ENCODE measurements at places on chromosomes 5 and 9.

DNA sequence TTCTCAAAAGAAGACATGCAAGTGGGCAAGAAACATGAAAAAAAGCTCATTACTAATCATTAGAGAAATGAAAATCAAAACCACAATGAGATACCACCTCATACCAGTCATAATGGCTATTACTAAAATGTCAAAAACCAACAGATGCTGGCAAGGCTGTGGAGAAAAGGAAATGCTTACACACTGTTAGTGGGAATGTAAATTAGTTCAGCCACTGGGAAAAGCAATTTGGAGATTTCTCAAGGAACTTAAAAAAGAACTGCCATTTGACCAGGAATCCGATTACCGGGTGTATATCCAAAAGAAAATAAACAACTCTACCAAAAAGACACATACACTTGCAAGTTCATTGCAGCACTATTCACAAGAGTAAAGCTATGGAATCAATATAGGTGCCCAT is 595.4 kb upstream of the RIOK2 start:
- DNase-seq: no peak

DNA sequence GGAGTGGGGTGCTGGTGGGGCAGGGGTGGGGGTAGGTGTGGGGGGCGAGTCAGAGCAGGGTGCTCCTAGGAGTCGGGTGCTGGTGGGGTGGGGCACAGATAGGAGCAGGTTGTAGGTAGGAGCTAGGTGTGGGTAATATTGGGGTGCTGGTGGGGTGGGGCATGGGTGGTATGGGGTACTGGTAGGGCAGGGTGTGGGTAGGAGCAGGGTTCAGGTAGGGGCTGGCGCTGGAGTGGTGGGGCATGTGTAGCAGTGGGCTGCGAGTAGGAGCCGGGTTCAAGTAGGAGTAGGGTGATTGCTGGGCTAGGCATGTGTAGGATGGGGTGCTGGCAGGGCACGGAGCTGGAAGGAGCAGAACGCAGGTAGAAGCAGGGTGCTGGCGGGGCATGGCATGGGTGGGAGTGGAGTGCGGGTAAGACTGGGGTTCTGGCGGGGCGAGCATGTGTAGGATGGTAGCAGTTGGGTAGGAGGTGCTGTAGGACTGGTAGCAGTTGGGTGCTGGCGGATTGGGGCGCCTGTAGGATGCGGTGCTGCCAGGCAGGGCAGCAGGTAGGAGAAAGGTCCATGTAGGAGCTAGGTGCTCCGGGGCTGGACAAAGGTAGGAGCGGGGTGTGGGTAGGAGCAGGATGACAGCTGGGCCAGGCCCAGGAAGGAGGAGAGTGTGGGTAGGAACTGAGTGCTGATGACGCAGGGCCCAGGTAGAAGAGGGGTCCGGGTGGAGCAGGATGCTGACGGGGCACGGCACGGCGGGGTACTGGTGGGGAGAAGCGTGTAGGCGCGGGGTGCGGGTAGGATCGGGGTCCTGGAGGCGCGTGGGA is 105.5 kb upstream of the SIMC1 start:
- no peak for DNase-seq

GRCh38 chr9:426264-426663 is 211.6 kb downstream of the DOCK8 start:
- DNase-seq: no peak

- DNase-seq: no peak
These were observed 19.7 kb downstream of the ACSL6 start for GRCh38 chr5:131991593-131992324.

GRCh38 chr9:119282476-119283077 is 86.7 kb downstream of the BRINP1 start:
- DNase-seq: no peak

DNA sequence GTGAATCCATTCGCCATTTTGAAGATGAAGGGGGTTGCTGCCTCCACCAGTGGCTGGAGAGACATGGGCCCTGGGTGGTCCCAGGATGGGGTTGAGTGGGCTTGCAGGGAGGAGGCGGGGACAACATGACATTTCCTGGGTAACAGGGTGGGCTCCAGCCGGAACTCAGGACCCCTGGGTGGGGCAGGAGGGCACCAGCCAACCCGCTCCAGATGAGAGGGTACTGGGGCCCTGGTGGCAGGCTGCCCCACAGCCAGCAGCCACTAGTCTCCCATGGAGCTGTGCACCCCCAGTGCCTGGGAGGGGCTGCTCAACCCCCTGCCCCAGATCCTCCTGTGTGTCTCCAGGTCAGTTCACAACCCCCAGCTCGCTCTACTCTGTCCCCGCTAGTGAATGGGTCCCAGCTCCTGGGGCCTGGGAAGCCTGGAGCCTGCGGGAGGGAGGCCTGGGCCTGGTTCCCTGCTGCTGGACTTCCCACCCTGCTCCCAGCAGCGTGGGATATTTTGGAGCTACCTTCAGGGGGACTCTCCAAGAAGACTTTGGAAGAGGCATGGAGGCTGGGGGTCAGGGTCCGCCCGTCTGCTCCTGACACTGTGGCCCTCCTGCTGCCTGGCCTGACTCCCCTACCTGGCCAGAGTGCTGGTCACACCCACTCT is 55.9 kb downstream of the AHRR start:
- DNase-seq: no peak

- DNase-seq: no peak
These were observed 562.2 kb upstream of the TRPC7 start for GRCh38 chr5:136927571-136927970.

DNA sequence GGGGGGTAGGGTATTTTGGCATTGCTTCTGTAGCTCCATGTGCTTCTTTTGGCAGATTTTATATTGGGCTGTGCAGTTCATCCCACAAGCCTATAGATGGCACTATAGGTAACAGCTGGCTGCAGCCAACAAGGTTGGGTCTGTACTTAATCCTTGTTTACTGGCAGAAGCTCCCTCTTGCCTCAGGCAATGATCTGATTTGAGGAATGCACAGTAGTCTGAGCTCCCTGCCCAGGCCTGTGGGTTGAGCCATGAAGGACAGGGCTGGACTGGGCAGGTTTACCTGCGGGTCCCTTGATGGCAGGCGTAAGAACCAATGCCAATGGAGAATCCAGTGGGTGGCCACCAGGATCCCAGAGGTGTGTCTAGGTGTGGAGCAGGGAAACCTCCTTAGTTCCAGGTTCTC is 11.7 kb upstream of the OR1J2 start:
- DNase-seq: no peak

GRCh38 chr5:127096328-127096993 is 23.2 kb upstream of the C5orf63 start:
- no peak for DNase-seq

DNA sequence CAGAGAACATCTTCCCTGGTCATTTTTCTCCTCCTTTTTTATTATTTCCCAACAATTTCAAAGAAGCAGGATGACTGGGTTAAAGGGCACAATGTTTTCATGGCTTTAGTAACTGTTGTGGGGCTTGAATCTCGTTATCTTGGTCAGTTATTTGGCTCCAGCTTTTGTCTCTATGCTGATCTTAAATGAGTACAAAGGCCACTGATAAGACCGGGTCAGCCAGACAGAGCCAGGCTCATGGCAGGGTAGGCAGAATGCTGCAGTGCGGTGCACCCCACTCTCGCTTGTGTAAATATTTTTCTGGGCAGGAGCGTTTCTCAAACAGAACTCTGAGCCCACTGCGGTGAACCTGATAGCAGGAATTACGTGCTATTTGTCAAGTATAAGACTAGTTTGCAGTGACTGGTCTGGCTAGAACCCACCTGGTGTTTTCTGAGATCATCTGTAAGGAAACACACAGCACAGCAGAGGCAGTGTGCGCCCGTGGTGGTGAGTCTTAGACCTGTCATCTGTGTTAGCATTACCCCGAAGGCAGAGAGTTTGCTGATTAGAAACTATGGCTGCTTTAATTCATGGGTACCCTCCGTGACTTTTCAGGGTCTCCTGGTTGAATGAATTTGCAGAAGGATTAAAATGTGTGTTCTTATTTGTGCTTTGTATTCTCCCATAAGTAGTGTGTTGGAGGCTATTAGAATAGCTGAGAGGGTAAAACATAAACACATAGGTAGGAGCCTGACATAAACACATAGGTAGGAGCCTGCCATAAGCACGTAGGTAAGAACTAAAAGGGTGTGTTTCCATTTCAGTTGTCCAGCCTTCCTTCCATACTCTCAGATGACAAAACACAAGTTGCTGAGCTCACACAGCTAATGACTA is 158.6 kb upstream of the DMRT1 start:
- no peak for DNase-seq

DNA sequence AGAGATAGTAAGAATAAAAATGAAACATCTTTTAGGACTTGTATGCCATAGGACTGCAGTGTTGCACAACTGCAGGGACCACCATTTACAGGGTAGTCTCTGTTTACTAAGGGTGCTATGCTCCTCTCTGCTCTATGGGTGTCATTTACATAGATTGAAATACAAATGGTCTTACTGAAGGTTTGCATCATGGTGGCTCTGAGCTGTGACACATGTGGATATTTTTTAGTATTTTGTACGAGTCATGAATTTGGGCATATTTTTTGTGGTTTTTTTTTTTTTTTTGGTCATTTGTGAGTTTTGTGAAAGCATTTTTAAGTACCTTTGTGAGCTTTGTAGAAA is 47.4 kb downstream of the CSNK1G3 start:
- DNase-seq: no peak

GRCh38 chr9:113934829-113935676 is 58.9 kb downstream of the ZNF618 start:
- no peak for DNase-seq

DNA sequence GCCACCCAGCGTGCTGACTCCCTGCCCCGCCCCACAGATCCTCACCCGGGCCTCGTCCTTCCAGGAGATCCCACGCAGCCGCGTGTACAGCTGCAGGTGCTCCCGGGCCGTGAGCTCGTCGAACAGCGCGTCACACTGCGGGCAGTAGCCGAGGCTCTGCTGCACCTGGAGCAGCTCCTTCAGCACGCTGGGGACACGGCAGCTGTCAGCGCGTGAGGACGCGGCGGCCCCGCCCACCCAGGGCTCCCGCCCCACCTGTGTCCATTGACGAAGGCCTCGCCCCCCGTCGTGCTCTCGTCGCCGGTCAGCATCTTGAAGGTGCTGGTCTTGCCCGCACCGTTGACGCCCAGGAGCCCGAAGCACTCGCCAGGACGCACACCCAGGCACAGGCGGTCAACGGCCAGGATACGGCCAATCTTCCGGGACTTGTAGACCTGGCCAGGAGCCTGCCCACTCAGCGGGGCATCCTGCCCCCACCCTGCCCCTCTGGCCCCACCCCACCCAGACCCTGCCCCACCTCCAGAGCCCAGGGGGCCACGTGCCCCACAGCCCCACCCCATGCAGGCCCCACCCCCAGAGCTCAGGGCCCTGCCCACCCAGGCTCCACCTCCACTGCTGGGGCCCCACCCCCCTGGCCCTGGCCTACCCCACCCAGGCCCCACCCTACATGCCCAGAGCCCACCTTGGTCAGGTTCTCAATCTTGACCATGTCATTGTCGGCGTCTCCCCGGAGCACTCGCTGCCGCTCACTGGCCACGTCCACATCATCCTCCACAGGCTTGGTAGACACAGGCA is 13.8 kb upstream of the CLIC3 start:
- no peak for DNase-seq

- no peak for DNase-seq
These were observed 307.2 kb downstream of the GADD45G start for GRCh38 chr9:89911721-89912604.

DNA sequence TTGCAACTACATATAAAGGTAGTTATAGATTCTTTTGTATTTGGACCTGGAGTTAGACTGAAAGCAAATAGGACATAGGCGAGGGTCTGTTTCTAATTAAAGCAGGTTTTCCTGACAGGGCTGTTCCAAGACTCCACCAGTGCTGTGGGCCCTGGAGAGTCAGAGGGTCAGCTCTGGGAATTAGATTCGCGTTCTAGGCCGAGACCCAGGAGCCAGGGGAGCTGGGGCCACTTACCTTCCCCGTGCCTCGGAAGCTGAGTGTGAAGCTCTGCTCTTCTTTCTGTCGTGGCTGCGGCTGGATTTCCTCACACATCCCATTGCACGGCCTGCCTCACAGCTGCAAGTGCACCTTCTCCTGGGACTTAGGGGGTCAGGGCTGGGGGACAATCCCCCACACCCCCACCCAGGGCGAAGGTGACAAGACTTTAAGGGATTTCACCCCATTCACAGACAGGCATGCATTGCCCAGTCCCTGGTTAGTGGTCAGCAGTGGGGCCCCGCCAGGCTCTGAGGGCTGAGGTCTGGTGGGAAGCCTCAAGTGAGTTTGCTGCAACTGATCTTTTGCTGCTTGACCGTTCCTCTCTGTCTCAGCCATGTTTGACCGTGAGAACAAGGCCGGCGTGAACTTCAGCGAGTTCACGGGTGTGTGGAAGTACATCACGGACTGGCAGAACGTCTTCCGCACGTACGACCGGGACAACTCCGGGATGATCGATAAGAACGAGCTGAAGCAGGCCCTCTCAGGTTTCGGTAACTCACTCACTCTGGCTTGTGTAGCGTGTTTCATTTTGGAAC is 15.3 kb upstream of the AHRR start:
- DNase-seq: no peak

DNA sequence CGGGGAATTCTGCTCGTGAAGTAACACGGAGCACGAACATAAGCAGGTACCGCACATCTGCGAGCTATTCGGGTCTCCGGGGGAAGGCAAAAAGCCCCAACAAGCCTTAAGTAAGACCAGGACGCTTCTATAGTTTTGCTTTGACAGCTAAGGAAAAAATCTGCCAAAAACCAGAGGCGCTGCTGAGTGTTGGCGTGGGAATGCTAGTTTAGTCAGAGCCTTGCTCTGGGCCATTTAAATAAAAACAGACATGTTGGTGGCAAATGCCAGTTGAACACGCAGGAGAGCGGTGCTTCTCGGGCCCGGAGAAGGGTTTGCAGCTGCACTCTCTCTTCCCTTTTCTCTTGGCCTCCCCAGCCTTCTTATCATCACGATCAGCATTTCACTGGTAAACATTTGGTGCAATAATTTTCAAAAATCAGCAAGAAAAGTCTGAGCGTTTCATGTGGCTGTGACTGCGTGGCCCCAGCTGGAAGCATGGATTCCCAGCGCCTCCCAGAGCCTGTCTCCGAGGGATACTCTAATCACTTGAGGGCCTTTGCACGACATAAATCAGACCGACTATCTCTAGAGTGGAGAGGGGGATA is 6.4 kb upstream of the NOTCH1 start:
- no peak for DNase-seq

DNA sequence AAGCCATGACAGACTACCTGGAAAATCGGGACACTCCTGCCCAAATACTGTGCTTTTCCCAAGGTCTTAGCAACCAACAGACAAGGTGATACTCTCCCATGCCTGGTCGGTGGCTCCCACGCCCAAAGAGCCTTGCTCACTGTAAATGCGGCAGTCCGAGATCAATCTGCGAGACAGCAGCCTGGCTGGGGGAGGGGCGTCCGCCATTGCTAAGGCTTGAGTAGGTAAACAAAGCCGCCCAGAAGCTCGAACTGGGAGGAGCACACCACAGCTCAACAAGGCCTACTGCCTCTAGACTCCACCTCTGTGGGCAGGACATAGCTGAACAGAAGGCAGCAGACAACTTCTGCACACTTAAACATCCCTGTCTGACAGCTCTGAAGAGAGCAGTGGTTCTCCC is 272.1 kb upstream of the CCNG1 start:
- DNase-seq: no peak

DNA sequence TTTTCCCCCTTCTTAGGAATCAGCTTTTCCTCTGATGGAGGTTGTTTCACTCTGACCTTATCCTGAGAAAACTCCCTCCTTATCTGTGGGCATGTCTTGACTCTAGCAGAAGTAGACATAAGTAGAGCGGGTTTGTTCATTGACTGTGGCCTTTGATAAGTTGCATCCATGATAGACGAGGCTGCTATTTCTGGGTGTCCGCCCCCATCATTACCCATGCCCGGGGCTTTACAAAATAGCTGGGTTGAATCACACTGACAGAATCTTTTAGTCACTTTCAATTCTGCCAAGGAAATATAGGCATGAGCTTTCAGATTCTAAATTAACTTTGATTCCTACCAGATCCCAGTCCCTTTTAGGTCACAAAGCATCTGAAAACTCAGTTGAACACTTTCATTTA is 223.8 kb downstream of the SEC61B start:
- no peak for DNase-seq

- no peak for DNase-seq
These were observed 172.4 kb downstream of the DENND1A start for GRCh38 chr9:123757547-123757946.
